ENCODE measurements at places on chromosomes 2 and 18.

GRCh38 chr2:232435375-232435648 is 20.6 kb upstream of the ALPI start:
- DNase-seq: no peak

DNA sequence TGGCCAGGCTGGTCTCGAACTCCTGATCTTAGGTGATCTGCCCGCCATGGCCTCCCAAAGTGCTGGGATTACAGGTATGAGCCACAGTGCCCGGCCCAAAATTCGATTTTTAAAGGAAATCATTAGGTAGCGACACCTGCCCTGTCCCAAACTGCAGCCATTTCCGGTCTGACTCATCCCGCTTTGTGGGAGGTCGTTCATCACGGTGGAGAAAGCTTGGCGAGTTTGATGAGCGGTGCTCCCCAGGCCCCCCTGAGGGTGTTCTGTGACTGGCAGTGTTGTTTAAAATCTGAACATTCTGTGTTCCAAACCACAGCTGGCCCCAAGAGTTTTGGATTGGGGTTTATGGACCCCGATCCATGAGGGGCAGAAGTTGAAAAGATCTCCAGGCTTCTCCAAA is 53.0 kb upstream of the GLI2 start:
- no peak for DNase-seq

GRCh38 chr18:35059280-35059927 is 18.2 kb downstream of the MAPRE2 start:
- no peak for DNase-seq

DNA sequence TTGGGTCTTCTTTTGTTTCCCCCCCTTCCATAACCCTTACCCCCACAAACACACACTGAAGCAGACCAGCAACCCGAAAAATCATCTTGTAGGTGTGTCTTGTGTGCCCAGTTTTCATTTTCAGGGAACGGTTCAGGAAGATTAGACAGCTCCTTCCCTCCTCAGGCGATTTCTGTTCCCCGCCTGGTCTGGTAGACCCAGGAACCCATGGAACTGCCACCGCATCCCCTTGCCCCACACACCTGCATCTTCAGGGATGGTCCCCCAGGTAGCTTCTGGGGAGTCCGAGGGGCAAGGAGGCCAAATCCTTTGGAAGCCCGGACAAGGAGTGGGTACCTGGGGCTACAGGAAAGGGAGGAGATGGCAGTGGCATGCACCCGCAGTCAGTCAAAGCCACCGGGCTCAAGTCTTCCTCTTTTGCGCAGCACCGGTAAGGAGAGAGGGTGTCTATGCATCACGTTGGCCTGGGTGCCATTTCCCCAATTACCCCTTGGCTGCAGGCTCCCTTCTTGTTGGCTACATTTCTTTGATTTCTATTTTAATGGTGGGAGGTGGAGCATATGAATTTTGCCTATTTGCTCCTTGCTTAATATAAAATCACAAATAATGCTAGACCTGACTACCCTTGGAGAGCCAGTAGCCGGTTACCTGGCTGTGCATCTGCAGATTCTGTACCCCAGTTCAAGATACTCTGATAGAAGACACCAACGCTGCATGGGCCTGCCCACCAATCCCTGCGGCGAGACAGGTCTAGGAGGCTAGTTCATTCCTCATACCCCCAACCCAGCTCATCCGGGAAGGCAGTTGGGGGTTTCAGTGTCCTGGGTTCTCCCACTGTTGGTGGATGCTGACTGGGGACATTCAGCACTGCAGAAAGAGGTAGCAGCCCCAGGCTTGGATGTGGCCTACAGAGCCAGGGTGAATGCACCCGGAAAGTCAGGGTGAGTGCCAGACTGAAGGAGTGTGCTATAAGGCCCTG is 30.0 kb upstream of the ATP6V1B1 start:
- DNase-seq: no peak

- no peak for DNase-seq
Measured at GRCh38 chr18:63271148-63271547, 48.4 kb downstream of the BCL2 start.

DNA sequence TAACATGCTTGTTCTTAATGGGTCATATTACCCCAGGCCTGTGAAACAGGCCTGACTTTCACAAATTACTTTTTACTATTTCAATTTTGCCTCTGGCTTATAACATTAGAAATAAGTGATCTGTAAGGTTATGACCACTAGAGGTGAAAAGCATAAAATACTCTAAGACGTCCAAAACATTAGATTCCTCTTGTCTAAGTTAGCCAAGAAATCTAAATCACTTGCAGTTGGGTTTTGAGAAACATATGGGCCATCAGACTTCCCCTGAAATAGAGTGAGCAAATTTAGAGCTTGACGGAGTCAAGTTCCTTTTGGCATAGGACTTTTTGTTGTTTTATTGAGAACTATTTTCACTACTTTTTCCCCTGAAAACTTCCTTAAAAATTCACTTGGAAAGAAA is 32.7 kb upstream of the RIT2 start:
- no peak for DNase-seq

GRCh38 chr18:48803518-48803917 is 147.2 kb downstream of the SMAD7 start:
- no peak for DNase-seq

GRCh38 chr2:44168681-44169154 is at the start of gene PPM1B:
TSS of gene PPM1B (plus strand) at chr2:44168875. CDS start at chr2:44201200, 32,325 bp downstream.
- no peak for DNase-seq
